B cell (primary cell): ENCODE measurements at places on chromosomes 4 and X.

- DNase-seq, result no peak
Observed at GRCh38 chrX:30799327-30799726, 89.7 kb downstream of the TAB3 start.

DNA sequence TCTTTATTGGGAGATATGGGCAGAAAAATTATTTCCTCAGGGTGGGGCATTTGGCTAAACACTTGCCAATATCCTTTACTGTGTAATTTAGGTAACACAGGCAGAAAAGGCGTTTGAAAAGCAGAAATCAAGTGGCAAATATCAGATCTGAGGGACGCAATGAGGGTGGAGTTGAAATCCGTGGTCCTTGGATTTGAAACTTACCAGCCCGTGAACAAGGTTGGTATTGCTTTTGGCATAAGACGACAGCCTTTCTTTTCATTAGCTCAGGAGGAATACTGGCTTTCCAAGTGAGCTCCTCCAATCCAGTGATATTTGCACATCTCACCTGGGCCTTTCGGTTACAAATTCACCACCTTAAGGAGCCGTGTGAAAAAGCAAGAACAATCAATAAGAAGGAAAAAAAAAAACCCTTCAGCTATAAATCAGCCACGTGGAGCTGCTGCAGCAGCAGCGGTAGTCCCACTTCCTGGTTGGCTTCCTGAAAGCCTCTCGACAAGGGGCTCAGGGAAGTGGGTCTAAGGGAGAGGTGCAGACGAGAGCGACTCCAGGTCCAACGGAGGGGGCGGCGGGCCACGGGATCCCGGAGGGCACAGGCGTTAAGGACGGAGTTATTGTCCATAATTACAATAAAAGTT, 734 bp upstream of the GALNT7 start:
- DNase-seq, result no peak

DNA sequence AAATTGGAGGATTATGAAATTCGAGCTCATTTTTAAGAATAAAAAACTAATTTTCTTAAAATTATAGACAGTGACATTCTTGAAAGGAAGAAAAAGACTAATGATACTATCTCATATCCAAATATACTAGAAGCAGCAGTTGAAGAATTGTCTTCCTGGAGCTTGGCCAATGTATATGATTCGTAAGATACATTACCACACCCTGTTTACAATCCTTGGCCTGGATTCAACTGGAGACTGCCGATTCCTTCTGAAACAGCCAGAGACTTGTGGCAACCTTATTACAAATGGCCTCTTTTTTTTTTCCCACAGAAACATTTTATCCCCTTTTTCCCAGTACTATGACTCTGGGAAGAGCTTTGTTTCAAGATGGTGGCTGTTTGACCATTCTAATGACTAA, 571.2 kb upstream of the FAT1 start:
- no peak for DNase-seq

GRCh38 chrX:133685822-133686221, 270.5 kb upstream of the GPC4 start:
- DNase-seq, result no peak

GRCh38 chrX:56817179-56817578, 88.1 kb downstream of the NBDY start:
- DNase-seq, result no peak

DNA sequence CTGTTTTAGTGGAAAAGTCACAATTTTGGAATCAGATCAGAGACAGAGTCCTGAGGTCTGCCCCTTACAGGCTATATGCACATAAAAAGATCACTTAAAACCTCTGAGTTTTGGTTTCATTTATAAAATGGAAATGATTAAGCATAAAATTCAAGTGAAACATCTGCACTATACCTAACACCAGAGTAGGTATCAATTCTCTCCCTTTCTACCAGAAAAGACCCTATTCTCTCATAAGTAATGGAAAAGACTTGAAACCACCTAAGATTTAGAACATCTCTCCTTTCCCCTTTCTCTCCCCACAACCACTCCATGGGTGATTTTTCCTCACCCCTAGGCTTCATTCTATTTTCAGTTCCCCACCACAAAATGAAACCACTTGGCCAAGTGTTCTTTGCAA, 907 bp downstream of the LHFPL1 start:
- peak; percentile 13 for DNase-seq

- no peak for DNase-seq
Observed at GRCh38 chr4:953574-953915, 19.8 kb downstream of the DGKQ start.

GRCh38 chr4:141658309-141658708, 21.9 kb downstream of the IL15 start:
- DNase-seq, result no peak

- DNase-seq, result no peak
Observed at GRCh38 chrX:40035726-40036125, 62.0 kb downstream of the BCOR start.

DNA sequence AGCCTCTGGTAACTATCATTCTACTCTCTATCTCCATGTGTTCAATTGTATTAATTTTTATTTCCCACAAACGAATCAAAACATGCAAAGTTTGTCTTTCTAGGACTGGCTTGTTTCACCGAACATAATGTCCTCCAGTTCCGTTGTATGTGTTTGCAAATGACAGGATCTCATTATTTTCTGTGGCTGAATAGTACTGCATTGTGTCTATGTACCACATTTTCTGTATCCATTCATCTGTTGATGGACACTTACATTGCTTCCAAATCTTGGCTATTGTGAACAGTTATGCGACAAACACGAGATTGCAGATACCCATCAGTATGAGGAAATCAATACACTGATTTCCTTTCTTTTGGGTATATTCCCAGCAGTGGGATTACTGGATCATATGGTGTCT, 8.4 kb upstream of the LDOC1 start:
- no peak for DNase-seq

DNA sequence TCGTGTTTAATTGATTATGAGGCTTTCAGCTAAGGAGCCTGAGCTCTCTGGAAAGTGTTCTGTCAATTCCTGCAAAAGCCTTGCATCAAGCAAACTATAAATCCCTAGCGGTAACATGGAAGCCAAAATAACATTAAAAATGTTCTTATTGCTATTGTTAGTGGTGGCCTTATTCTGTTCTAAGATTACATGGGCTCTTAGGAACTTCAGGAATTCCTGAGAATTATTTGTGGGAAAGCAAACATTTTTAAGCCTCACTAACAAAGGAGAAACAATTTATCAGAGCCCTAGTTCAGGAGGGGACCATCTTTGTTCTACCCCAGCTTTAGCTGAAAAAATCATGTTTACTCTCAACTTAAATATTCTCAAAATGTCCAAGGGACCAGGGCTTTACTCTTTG, 119.6 kb downstream of the PAPSS1 start:
- DNase-seq, result no peak

DNA sequence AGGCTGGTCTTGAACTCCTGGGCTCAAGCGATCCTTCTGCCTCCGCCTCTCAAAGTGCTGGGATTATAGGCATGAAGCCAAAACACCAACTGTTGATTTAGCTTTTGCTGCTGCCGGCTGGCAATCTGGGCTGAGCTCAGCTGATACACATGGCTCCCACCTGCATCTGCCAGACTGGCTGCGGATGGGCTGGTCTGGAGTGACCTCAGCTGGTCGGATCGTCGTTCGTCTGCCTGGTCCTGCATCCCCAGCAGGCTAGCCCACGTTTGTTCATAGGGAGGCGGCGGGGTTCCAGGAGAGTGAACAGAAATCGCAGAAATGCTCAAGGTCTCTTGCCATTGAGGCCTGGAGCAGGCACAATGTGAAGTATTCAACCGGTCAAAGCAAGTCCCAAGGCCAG, 74.4 kb upstream of the DDX3X start:
- no peak for DNase-seq

GRCh38 chr4:121360495-121360894, 20.3 kb downstream of the QRFPR start:
- DNase-seq, result no peak

DNA sequence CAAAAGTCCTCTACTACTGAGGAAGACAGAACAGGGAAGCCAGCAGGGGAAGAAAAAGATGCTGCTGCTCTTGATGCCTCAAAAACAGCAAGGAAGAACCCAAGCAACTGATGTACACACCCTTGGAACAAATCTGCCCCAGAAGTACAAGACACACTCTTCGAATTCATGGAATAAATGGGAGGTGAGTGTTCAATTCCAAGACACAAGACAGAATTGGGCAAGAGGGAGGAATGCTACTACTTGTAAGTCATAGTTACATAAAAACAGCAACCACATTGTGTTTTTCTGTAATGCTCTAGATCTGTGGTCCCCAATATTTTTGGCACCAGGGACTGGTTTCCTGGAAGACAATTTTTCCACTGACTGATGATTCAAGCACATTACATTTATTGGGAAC, 58.0 kb upstream of the H2AZ1 start:
- no peak for DNase-seq

DNA sequence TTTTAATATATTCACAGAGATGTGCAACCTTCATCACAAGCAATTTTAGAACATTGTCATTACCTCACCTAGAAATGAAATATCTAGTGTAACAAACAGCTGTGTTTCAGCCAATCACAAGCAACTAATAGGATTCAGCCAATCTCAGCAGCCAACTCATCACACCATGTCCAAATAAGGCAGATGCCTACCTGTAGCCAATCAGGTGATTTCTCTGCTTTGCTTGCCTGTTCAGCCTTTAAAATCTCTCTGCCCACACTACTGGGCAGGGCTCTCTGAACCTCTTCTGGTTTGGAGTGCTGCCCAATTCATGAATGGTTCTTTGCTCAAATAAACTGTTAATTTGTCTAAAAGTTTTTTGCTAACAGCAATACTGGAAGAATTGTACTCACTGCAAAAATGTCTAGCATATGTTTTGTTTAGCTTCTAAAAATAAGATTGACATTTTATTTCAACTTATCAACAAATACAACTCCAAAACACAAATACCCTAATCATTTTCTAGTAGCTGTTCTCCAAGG, 52.4 kb upstream of the IGFBP7 start:
- DNase-seq, result no peak

DNA sequence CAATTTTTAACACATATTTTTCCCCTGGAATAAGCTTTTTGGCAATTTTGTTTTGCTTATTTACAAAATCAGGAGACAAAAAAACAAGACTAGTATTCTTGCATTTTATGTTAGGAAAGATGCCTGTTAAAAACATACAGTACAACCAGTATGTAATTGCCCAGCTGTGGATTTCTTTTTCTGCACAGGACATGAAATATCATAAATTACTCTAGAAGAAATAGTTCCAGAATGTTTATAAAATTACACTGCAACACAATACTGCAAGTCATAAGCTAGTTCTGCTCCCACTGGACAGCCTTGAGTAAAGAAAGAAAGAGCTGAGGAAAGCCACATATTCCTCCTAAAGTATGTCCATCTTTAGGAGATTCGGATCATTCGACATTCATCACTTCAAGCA, 133.5 kb downstream of the SCFD2 start:
- DNase-seq, result no peak

GRCh38 chr4:85744950-85745349, 270.0 kb downstream of the ARHGAP24 start:
- no peak for DNase-seq

GRCh38 chrX:3963980-3964379, 250.5 kb upstream of the PRKX start:
- DNase-seq, result no peak

DNA sequence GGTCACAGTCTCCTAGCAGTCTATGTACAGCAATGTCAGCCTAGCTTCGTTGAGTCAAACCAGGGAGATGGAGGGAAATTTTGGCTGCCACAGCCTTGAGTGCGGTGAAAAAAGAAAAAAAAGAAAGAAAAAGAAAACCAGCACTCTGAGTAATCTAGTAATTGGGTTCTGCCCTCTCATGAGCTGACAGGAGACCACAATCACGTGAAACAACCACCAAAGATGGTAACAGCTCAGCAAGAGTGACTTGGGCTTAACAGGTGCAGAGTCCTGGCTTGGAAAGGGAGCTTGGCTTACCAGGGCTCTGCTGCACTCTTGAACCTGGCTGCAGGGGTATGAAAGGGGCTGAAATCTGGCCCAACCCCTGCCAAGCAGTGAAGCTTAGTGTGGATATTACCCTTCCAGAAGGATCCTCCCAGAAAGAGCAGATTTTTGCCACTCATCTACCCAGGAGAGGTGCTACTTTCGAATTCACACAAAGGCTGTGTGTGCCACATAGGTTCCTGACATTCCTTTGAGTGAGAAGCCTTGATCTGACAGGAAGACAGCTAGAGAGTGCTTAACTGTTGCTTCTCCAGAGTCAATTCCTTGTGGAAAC, 350.3 kb downstream of the PTTG2 start:
- peak; percentile 78 for DNase-seq

GRCh38 chr4:13298655-13299054, 185.5 kb downstream of the RAB28 start:
- DNase-seq, result no peak

DNA sequence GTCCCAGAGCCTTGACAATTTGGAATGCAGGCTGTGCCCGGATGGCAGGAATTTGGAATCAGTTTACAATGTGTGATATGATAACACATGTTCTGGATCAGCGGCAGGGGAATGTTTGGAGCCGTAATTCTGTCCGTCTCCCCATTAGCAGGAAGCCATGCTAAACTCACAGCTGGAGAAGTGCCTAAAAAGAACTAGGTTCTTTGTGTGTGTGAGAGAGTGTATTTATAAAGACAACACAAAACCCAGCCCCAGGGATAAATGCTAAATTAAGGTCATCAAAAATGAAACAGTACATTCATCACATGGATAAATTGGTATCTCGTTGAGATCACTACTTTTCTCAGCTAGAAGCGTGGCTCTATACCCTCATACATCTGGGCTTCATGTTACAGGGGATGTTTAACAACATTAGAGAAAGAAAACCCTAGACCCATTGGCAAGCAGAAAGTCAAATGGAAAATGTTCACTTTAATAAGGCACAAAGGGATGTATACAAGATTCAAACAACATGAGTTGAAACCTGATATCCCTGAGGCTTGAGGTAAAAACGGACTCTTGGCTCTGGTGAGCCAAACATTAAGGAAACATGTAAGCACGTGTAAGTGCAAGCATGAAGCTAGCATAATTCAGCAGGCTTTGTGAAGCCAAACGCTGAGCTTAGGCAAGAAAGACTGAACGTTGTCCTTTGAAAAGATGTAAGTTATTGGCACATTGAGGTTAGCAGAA, 18.0 kb upstream of the TMEM131L start:
- DNase-seq, result no peak

GRCh38 chr4:7435471-7436061, 836 bp upstream of the PSAPL1 start:
- no peak for DNase-seq

- no peak for DNase-seq
Observed at GRCh38 chr4:132085105-132085504, 1064.0 kb upstream of the PCDH10 start.

- DNase-seq, result no peak
Observed at GRCh38 chrX:28847423-28847822, 260.2 kb downstream of the IL1RAPL1 start.

DNA sequence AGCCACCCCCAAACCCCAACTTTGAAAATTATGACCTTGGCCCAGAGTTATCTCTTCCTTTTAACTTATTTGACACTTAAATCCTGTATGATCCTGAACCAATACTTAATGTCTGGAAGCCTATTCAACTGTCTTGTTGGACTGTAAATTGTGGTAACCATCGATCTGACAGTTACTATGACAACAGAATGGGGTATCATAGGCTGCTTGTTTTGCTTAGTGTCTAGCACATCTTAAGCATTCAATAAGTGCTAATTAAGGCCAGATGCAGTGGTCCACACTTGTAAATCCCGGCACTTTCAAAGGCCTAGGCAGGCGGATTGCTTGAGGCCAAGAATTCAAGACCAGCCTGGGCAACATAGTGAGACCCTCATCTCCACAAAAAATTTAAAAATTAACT, 175.0 kb downstream of the APBB2 start:
- no peak for DNase-seq
